ENCODE measurements at places on chromosomes 7 and 10. TPM values are rescaled to one million over a fixed set of nuclear protein-coding genes. Genes with fewer than 3 reads are reported as not detected.

The SKIDA1 gene
- total RNA-seq = 1.3 TPM

The ADAM22 gene
- 91.9 TPM for total RNA-seq

- no peak for DNase-seq
These were observed 186.3 kb downstream of the PLPP4 start for GRCh38 chr10:120643351-120643750.

The PNLIPRP1 gene
- total RNA-seq = not detected

GRCh38 chr10:104641937-104642657, 1.0 kb downstream of the SORCS3 start:
- DNase-seq = peak; percentile 22

GRCh38 chr7:114924038-114924712, 2.3 kb downstream of the MDFIC start:
- no peak for DNase-seq

The ZNF467 gene
- 1.4 TPM for total RNA-seq

The ERCC6 gene
- total RNA-seq = 27.5 TPM

The GPNMB gene
- total RNA-seq = not detected

- DNase-seq = no peak
These were observed 22.2 kb downstream of the MKX start for GRCh38 chr10:27723436-27723835.

- no peak for DNase-seq
These were observed 6.9 kb upstream of the TNRC18 start for GRCh38 chr7:5430612-5430947.

The TBX20 gene
- 1.2 TPM for total RNA-seq

DNA sequence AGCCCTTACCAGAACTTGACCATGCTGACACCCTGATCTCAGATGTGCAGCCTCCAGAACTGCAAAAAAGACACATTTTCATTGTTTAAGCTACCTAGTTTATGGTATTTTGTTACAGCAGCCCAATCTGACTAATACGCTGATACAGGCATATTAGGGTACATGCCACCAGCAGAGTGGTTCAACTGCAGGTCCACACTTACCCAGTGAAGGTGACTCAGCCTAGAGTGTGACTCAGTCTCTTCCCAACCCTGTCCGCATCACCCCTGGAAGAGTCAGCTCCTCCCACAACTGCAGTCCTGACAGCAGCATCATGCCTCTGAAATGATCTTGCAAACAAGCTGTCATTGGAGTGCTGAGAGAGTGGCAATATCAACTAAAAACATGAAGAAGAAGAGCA, 30.8 kb upstream of the GOT1 start:
- DNase-seq = no peak

DNA sequence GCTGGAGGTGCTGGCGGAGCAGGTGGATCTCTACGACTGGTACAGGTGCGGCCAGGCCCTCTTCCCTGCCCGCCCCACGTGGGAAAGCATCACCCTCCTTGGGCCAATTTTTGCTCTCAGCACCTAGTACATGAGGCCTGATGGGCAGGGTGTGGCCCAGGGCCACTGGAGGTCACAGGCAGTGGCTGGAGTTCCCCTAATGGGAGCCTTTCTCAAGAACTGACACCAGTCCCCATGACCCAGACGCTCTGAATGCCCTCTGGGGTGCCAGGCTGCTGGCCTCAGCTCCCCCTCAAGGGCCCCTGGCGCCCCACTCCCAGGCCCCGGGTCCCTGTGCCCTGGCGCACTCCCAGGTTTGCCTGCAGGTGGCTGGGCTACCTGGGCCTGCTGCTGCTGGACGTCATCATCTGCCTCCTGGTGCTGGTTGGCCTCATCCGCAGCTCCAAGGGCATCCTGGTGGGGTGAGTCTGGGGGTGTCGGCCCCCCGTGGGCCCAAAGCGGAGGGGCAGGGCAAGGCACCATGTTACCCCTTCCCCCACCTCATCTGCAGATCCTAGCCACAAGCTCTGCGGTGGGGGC, 15.9 kb downstream of the TTYH3 start:
- DNase-seq = no peak

- no peak for DNase-seq
These were observed 85.4 kb downstream of the ICA1 start for GRCh38 chr7:8176370-8177081.

DNA sequence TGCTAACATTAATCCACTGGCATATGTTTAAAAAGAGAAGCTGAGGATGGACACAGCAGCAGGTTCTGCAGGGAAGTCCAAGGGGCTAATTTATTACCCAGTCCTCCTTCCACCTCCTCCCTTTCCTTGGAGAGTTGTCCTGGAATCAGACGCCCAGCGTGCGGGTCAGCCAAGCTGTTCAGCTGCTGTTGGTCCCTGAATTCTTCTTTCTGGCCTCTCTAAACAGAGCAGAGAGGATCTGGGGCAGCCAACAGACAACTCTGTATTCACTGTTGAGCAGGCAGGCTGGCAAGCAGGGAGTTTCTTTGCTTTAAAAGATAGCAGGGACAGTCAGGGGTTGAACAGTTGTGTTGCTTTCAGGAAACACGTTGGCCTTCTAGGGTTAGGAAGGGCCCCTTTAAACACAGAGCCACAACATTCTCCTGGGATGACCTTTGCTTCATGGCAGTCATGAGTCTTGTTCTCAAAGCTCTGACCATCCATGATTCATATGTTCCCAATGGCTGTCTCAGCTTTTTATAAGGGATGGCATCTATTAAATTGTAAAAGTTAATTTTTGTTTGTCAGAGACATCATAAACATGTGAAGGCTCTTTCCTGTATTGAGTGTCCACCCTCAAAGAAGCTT, 217.0 kb downstream of the CREB5 start:
- no peak for DNase-seq

The OIT3 gene
- not detected for total RNA-seq

DNA sequence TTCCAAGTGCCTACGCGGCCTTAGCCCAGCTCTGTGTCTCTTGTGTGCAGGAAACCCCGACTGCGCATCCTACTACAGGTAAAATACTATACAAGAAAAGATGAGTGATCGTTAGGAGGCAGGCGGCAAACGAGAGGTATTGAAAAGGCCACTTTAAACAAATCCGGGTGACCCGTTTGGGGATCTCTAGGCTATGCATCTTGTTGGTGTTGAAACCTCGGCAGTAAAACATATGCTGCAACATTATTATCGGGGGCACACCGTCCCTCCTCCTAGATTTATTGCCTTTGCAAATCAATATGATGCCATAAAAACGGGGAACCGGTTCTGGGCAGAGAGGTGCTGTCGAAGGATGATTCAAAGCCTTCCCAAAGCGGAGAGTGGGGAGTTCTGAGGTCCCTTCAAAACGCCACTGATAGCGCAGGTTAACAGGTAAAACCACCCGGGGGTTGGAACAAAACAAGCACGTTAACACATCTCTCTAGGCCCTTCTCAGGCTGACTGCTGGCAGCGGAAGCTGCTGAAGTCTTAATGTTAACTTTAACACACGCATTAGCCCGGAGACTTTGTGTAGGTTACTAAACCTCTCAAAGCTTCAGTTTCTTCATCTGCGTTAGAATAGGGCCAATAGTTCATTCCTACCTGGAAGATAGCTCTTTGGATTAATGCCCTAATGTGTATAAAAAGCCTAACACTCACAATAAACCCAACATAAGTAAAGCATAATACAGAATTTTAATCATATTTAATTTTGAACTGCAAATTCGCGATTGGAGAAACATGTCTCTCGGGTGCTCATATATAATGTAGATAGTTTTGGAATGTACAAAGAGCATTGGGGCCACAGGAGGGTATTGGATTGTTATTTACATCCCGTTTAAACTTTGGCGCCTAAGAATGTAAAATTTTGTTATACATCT, 2.6 kb upstream of the TBX20 start:
- DNase-seq = no peak

The PALD1 gene
- total RNA-seq = 15.5 TPM

- DNase-seq = no peak
These were observed 1.5 kb upstream of the NRP1 start for GRCh38 chr10:33335801-33336581.

The PPP1R3C gene
- 19.4 TPM for total RNA-seq
